Left kidney (tissue), 8 donors: ENCODE measurements at places on chromosomes 1 and 21. TPM values are rescaled to one million over a fixed set of nuclear protein-coding genes. Genes with fewer than 3 reads are reported as not detected.

GRCh38 chr1:4978660-4979390, 324.4 kb downstream of the AJAP1 start:
- DNase-seq = no peak

- no peak for DNase-seq
These were observed 849 bp downstream of the NFIA start for GRCh38 chr1:61083013-61083806.

GRCh38 chr21:18960306-18960705, 556.7 kb upstream of the TMPRSS15 start:
- DNase-seq = peak; percentile 39

- DNase-seq = no peak
These were observed 46.9 kb upstream of the DISP3 start for GRCh38 chr1:11431941-11432507.

DNA sequence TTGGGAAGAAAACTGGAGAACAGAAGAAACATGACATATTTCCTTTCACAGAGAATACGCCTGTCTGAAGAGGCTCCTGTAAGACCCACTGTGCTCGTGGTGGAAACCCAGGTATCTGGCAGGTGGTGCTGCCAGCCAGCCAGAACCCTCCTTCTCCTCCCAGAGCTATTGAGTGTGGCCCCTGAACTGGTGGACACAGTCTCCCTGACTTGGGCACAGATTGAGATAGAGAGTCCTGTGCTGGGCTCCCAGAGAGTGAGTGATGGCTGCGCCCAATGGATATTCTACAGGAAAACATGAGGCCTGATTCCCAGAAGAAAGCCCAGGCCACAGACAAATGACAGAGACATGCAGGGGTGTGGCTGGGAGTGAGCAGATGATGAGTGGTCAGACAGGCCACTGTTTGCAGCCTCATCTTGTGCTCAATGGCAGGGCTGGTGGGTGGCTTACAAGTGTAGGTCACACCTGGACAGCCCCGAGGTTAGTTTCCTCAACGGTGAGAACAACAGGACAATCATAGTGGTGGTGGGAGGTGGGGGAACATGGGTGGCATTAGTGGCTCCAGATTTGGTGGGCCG, 127.9 kb downstream of the PTPRU start:
- no peak for DNase-seq

DNA sequence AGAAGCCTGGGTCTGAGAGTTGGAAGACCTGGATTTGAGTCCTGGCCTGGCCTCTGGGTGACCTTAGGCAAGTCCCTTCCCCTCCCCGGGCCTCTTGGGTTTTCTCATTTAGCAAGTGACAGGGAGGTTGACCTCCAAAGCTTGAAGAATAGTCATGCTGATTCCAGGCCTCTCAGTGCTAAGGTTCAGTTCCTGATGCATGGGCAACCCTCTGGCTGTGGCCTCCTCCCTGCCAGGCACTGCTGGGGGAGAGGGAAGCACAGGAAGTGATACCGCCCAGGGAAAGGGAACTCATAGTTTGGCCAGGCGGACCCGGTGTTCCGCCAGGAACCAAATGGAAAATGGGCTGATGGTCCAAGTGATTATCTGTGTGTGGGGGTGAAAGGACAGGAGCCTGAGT, 23.6 kb upstream of the WASF2 start:
- DNase-seq = no peak

- no peak for DNase-seq
These were observed 112.9 kb downstream of the PTPN14 start for GRCh38 chr1:214438530-214438929.

Gene ANGPTL1
- polyA plus RNA-seq = 4.0 TPM

Gene GNB1
- 269 TPM for polyA plus RNA-seq

GRCh38 chr21:38505654-38506523, 7.6 kb upstream of the ERG start:
- peak; percentile 71 for DNase-seq
